AG04450 (cell line): ENCODE measurements at places on chromosomes 13 and 19.

- DNase-seq = no peak
These were observed 138.1 kb upstream of the KL start for GRCh38 chr13:32878163-32878562.

DNA sequence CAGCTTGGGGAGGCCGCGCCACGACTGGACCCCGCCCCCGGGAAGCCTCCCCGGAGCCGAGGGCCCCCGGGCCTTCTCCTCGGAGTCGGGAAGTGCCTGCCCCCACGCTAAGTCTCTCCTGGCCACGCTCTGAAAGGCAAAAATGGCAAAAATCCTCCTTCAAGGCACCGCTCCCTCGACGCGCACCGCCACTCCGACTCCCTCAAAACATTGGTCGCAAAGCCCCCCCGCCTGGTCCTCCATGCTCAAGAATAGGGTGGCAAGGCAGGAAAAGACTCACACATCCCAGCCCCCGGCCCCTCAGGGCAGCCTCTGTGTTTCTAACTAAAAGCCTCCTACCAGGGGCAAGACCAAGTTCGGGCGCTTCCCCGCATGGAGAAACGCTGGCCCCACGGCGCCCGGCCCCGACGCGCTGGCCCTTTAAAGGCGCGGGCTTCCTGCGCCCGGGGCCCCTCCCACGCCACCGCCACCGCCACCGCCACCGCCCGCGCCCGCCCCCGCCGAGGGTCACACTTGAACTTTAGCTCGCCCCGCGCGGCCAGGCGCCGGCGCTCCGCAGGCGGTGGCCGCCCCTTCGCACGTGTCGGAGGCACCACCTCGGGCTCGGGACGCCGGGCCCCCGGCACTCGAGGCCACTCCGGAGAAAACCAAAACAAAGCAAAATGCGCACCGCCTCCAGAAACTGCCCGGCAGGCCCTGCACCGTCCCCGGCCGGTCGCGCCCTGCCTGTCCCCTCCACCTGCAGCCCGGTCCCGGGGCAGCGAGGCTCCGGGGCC lies 1.9 kb downstream of the FOXO1 start:
- DNase-seq = no peak

GRCh38 chr19:13155472-13156359 lies 5.5 kb downstream of the IER2 start:
- no peak for DNase-seq

GRCh38 chr13:105220881-105221280 lies 1314.6 kb downstream of the EFNB2 start:
- DNase-seq = no peak

DNA sequence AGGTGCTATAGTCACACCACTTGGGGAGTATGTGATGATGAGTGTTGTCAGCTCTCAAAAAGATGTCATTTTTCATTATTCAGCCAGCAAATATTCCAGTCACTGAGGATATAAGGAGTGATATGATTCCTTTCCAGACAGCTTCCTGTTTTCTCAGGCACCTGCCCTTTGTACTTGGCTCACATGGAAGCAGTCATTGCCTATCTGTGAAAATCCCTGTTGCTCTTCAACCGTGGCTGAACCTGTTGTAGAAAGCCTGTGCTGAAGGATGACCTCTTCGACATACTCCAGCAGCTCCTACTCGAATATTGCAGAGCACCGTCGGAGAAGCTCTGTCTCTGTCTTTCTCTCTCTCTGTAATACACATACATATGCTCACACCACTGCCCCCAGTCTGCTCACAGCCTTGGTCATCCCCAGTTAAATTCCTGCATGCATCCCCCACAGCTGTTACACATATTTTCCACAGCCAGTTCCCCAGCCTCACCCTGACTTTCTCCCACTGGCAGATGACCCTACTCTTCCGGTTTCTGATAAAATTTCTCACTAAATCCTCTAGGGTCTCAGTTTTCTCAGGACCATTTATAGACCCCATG lies 204.2 kb upstream of the ARGLU1 start:
- DNase-seq = no peak

DNA sequence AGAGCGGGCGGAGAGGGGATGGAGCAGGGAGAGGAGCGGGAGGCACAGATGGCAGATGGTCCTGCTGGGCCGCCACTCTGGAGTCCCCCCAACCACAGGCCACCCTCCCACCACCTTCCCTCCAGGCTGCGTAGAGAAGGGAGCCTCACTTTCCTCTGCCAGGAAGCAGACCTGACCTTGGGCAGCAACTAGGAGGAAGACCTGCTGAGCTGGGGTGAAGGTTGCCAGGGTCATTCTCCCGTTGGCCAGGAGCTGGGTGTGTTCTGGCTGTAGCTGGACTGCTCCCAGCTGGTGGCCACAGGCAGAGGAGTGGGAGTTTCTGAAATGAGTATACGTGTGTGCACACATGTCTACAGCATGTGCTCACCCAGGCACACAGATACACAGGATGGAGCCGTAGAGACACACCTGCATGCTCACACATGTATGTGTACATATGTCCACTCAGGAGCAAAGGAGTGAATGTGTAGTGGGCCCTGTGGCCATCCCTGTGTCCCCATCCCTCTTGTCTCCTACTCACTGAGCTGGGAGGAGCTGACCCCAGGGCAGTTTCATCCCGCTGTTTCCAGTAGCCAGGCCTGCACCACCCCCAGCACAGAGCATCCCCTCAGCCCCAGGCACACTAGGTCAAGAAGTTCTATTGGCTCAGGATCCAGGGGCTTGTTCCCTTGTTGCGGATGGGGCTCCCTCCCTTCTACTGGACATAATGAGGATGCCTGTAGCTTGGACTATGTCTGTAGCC lies 53.0 kb downstream of the CHST8 start:
- no peak for DNase-seq
